GOT3 (cell line): ENCODE measurements at places on chromosomes 2 and 18.

DNA sequence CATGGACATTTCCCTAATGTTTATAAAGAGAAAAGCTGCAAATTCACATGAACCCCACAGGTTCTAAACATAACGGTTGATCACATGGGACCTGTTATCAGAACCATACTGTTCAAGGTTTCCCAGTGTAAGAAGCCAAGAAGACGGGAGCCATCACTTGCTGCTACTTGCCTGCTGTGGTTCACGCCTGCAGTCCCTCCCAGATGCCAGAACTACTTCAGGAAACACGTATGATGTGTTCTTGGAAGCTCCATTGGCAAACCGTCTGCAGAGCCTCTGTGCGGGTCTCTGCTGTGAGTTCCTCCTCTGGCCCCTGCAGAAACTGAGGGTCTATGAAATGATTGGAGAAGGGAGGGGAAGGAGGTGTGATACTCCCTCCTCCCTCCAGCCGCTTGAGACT, 75.2 kb downstream of the CABLES1 start:
- no peak for DNase-seq

DNA sequence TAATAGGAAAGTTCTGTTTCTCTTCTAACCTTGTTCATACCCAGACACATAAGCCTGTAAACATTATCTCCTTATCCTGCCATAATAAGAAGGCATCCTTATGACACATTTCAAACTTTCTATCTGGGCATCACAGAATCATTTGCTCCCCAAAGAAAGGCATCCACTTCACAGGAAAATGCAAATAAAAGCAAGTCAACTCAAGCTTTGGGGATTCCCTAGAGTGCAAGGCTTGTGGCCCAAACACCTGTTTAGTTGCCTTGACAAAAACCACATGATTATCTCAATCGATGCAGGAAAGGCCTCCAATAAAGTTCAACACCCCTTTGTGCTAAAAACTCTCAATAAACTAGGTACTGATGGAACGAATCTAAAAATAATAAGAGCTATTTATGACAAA, 195.7 kb upstream of the GALNT5 start:
- no peak for DNase-seq

GRCh38 chr18:26425148-26425531, 123.2 kb downstream of the KCTD1 start:
- DNase-seq = no peak

GRCh38 chr2:219155054-219155644, 5.5 kb downstream of the NHEJ1 start:
- no peak for DNase-seq

DNA sequence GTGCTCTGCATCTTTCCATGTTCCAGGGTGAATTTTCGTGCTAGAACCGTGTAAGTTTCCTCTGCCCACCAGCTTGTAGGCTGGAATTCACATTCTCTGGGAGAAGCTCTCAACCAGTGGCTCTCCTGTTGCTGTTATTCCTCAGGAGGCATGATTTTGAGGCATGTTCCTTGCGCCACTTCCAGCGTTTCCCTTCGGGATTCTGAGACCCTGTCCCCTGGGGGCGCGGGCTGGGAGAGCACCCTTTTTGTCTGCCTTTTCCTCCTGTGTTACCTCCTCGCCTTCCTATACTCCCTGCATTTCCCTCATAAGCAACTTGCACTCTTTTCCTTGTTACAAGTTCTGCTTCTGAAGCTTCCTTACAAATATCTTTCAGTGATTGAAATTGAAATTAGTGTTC, 156.4 kb downstream of the PTPRM start:
- no peak for DNase-seq

DNA sequence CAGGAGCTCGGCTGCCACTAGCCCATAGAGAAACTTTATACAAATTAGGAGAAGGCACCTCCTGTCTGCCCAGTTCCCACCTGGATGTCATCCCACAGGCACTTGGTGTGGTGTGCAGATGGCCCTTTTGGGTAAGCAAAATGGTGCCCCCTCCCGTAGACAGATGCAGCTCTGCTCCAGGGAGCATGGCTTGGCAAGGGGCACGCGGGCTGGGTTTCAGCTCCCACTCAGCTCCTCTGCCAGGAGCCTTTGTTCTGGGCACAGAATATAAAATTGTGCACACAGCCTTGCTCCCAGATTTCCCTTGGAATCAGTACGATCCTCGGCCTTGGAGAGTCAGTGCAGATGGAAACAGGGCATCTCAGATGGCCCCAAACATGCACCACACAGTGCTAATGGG, 20.3 kb upstream of the KCNF1 start:
- DNase-seq = no peak

GRCh38 chr2:132477436-132477835, 60.8 kb downstream of the GPR39 start:
- no peak for DNase-seq

DNA sequence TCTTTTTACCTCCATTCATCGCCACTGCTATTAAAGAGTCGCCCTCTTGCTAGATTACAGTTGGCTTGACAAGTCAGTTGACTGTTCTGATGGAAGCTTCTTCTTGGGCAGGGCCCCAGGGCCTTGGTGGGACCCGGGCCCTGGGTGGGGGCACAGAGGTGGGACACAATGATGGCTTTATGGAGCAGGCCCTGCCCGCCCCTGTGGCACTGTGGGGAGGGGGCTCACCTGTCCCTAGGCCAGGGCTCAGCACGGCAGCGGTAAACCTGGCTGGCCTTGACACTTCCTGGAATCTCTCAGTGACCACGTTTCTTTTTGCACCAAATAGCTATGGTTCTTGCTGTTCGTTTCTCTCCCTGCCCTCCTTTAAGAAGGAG, 4.9 kb upstream of the HS6ST1 start:
- DNase-seq = no peak

DNA sequence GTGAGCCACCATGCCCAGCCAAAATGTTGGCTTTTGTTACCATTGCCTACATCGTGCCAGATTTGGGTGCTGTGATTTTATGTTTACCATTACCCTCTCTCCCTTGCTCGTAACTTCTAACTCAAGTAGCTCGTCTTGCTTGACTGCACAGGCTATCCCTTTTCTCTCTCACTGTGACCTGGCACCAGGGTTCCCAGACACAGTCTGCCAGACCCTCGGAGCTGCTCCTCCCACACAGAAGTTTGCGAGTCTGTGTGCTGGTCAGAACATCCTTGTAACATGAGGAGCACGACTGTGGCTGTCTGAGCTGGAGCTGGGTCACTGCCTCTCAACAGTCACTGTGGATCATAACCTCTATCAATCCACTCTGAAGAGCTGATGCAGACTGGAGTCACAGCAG, 152.5 kb upstream of the ACKR3 start:
- DNase-seq = no peak

DNA sequence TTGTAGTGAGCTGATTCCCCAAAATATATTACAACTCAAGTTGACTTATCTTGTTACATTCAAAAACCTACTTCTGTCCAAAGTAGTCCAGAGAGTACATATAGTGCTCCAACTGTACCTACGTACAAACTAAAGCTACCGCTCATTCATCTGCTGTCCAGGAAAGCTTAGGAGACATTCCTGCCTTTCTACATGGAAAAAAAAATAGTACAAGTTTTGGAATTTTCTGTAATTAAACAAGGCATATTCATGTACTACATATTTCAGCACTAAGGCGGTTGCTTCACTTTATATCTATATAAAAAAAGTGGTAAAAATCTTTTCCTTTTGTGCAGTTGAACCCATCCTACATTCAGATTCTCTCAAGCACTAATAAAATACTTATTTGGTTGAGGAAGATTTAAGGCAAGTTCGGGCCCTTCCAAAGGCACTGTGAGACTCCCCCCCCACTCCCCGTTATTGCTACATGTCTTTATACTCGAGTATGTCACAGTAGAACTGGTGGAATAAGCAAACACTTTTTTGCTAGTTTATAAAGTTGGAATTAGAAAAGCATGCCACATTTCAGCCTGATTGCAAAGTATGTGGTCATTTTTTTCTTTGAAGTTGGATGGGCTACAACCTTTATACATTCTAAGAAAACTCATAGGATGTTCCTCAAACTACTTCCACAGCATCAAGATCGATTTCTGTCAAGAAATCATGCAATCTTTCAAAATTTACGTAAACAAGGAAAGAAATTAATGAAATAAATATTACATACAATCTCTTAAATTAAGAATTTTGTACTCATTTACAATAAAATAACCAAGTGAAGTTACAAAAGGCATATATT, 3.7 kb downstream of the ZFP36L2 start:
- no peak for DNase-seq

- DNase-seq = no peak
Observed at GRCh38 chr2:157259386-157259785, 1.9 kb downstream of the GALNT5 start.
